ENCODE measurements at places on chromosomes 12 and 14.

GRCh38 chr12:51593539-51593938 lies 2.5 kb downstream of the SCN8A start:
- no peak for DNase-seq

DNA sequence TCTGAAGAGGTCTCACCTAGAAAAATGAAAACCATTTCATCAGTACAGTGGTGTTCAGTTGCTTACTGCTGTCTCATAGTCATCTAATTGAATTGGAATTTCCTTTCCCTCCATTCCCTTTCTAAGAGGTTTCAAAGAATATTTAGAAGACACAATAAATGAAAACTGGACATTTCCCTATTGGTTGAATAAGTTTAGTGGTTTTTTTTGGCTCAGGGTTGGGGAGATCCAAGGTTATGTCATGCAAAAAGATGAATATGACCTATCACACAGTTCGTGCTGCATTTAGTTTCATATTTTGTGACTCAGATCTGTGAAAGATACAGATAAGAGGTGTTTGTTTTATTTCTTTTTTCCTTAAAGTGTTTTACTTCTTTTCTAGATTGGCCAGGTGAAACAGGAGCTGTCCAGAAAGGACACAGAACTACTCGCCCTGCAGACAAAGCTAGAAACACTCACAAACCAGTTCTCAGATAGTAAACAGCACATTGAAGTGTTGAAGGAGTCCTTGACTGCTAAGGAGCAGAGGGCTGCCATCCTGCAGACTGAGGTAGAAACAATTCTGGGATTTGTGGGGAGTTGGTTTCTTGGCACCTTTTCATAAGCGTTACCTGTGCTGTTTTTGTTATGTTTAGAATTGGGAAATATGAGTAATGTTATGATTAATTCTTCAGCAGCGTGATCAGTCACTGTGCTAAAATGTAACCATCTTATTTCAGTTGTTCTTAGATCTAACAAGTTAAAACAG lies 124.6 kb downstream of the ERC1 start:
- no peak for DNase-seq

- no peak for DNase-seq
Observed at GRCh38 chr14:66920196-66920595, 269.0 kb upstream of the GARIN2 start.

- DNase-seq = no peak
Observed at GRCh38 chr12:64585104-64585503, 25.2 kb upstream of the RASSF3 start.

- no peak for DNase-seq
Observed at GRCh38 chr14:102759456-102760187, 17.6 kb upstream of the TRAF3 start.

GRCh38 chr12:67558775-67559174 lies 89.8 kb upstream of the DYRK2 start:
- no peak for DNase-seq

Measured in activated B cell treated with CpG ODN at 0.5 μM for 24 hours (primary cell).